Esophagus muscularis mucosa (tissue), 4 donors: ENCODE measurements at places on chromosomes 16 and 17. TPM values are rescaled to one million over a fixed set of nuclear protein-coding genes. Genes with fewer than 3 reads are reported as not detected.

GRCh38 chr17:51118330-51119195, 2.1 kb downstream of the SPAG9 start:
- no peak for DNase-seq

DNA sequence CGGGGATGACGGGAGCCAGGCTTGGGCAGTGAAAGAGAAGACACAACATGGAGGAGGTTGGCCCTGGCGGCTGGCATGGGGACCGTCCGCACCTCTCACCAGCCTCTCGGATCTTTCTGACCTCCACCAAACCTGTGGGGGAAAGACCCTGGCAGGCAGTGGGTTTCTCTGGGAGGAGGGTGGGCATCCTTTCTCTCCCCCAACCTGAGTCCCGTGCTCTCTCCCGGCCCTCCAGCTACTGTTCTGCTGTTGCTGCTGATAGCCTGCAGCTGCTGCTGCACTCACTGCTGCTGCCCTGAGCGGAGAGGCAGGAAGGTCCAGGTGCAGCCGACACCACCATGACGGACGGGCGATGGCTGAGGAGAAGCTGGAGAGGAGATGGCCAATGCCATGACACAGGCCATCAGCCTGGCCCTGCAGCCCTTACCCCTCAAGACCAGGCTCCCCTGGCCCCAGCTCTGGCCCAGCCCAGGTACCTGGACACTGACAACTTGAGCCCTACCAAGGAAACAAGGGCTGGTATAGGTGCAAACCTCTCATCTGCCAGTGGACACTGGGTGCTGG, 7.4 kb downstream of the SMIM5 start:
- DNase-seq: no peak

Gene C17orf75
- 9.1 TPM for total RNA-seq

Gene TRPV3
- 0.33 TPM for total RNA-seq

Gene NIP7
- total RNA-seq: 12.1 TPM

- no peak for DNase-seq
These were observed 65.8 kb upstream of the GNG13 start for GRCh38 chr16:866252-866896.

Gene XAF1
- total RNA-seq: 16.5 TPM
